ENCODE measurements at places on chromosomes 2 and 18.

DNA sequence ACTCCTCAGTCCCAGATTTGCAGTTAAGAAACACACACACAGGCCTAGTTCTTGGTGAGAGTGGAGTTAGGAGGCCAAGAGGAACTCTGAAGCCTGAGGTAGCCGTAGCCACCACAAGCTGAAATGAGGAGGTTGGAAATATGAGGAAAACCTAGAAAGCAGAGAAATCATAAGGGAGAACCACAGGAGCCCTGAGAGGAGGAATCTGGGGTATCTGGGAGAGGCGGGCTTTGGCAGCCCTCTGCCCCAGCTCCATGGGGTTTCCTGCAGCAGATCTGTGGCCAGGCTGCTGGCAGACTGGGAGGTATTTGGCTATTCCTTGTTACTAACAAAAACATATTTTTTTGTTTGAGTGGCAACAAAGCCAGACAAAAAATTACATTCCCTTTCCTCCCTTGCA is 11.0 kb downstream of the SOX11 start:
- no peak for DNase-seq

- DNase-seq, result no peak
Observed at GRCh38 chr2:128603411-128603924, 284.8 kb upstream of the HS6ST1 start.

DNA sequence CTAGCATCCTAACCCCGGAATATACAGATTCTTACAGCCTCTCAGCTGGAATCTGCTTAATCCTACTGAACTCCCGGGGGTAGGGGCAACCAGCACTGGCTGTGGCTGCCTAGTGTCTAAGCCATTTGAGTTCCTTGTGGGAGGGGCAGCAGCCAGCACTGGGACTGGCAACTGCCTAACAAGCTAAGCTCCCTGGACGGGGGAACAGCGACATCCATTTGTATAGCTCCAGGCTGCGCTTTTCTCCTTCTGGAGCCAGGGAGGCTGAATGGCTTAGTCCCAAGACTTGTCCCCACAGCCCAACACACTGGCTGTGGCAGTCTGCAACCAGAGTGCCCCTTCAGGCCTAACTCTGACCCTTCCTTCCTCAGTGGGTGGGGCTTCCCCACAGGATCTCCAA is 787.2 kb downstream of the METTL4 start:
- no peak for DNase-seq

- no peak for DNase-seq
Observed at GRCh38 chr2:68860111-68860510, 11.1 kb downstream of the BMP10 start.

DNA sequence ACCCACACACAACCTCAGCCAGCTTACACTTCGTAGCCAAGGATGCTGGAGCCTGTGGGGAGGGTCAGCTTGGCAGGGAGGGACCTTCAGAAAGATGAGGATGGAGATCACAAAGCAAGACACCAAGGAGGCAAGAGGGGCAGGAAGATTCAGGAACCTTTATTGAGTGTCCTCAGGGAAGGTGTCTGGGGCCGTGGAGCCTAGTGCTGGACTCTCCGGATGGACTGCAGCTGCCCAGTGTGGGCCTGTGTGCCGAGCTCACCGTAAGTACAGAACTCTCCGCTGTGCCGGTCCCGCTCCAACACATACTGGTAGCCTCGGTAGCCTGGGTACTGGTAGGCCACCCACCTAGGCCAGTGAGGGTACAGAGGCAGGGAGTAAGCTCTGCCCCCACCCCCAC is 3.2 kb downstream of the CRYBA2 start:
- peak; percentile 5 for DNase-seq

GRCh38 chr2:134301099-134301927 is 47.4 kb downstream of the MGAT5 start:
- no peak for DNase-seq

GRCh38 chr2:20635675-20636584 is 15.0 kb downstream of the HS1BP3 start:
- peak; percentile 89 for DNase-seq

DNA sequence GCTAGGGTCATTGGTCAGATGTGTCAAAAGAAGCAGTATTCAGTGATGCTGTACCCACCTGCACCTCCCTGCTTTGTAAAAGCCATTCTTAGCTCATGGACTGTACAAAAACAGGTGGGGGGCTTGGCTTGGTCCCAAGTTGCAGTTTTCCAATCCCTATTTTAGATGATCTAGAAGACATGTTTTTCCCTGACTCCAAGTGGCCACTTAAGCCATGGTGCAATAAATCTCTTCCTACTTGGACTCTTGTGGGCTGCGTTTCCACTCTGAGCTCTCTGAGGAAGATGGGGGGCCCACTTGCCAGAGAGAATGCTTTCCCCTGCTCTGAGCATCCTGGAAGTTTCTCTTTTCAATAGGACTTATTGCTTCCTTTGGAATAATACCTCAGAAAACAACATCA is 57.0 kb upstream of the SPP2 start:
- DNase-seq, result no peak

DNA sequence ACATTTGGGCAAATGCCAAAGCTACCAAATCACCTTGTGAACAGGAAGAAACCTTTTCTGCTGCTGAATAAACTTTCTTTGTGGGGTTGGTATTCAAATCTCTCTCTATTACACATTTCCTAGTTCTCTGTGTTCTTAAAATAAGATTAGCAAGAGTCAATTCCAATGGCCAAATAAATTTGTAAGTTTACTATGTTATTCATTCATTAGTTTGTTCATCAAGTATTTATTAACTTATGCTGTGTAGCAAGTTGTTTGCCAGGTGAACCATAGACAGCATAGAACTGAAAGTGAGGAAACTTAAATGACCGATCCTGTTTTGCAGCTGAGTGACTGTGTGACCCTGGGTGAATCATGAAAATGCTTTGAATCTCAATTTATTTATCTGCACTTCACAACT is 37.7 kb upstream of the FSHR start:
- no peak for DNase-seq

GRCh38 chr2:79721966-79722365 is 209.1 kb downstream of the CTNNA2 start:
- DNase-seq, result no peak

Data from GM13977 (cell line).